Kasumi-1 (cell line): ENCODE measurements at places on chromosomes 4 and X.

GRCh38 chr4:132737344-132737743 lies 411.8 kb upstream of the PCDH10 start:
- DNase-seq, result no peak

GRCh38 chr4:112854420-112854819 lies 195.0 kb upstream of the ANK2 start:
- no peak for DNase-seq

GRCh38 chr4:161186012-161186411 lies 977.8 kb downstream of the FSTL5 start:
- no peak for DNase-seq

- DNase-seq, result no peak
Observed at GRCh38 chr4:148391056-148391455, 51.2 kb downstream of the NR3C2 start.

DNA sequence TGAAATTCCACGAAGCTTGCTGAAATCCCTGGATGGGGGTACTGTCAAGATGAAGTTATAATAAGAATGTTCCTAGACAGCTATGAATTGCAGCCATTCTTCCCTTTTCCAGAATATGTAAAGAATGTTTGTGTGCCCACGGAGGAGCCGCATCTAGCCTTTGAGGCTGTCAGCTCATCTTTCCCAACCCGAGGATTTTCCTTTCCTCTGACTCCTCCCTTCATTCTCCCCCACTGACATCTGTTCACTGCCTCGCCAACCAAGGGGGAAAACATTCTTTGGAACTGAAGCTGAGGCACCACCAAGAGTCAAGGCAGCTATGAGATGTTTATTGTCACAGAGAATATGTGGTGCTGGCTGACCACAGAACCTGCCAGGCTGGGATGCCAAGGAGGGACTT lies 8.8 kb downstream of the NHSL2 start:
- no peak for DNase-seq

GRCh38 chr4:98946359-98946758 lies 17.4 kb upstream of the EIF4E start:
- no peak for DNase-seq
